ENCODE measurements at places on chromosomes 5 and 9. TPM values are rescaled to one million over a fixed set of nuclear protein-coding genes. Genes with fewer than 3 reads are reported as not detected.
A peak's percentile ranks its signal among the peaks of the same experiment; 100 is the strongest.

TAF11L6 gene
- total RNA-seq: not detected

- no peak for DNase-seq
These were observed 102.0 kb downstream of the PHF2 start for GRCh38 chr9:93678199-93679019.

GRCh38 chr5:142445266-142445665 lies 120.4 kb upstream of the SPRY4 start:
- DNase-seq: no peak

- DNase-seq: no peak
These were observed 25.2 kb downstream of the CETN3 start for GRCh38 chr5:90384389-90384788.

GRCh38 chr9:72982146-72982799 lies 29.4 kb upstream of the ALDH1A1 start:
- DNase-seq: no peak

DNA sequence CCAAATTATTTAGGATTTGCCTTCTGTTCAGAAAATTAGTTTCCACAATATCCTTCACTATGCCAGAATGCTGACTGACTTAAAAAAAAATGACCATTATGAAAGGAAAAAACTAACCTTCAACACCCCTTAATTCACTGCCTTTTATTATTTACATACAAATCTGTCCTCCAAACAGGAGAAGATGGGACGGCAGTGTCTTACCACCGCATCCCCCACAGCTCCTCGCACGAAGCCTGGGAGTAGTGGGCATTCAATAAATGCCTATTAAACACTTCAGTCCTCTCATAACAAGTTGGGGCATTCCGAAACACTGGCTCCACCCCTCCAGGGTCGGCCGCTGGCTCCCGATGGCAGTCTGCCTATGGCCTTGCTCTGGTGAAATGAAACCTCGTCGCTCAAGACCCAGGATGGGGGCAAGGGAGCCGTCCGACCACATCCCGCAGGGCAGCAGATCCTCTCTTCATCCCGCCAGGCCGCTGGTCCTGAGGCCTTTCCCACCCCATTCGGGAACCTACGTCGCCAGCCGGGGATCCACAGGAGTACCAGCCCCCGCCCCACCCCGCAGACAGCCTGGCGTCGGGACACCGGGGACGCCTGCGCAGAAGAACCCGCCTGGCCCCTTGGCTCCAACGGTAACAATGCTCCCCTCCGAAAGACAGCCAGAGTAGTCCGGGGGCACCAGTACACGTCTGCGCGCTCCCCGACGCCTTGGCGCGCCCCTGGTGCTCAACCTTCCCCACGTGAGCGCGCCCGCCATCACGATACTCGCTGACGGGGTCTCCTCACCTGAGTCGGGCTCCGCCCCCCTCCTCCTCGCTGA lies 613 bp downstream of the ZBTB5 start:
- DNase-seq: no peak

GRCh38 chr5:180823346-180823745 lies 20.7 kb upstream of the MGAT1 start:
- DNase-seq: no peak

DNA sequence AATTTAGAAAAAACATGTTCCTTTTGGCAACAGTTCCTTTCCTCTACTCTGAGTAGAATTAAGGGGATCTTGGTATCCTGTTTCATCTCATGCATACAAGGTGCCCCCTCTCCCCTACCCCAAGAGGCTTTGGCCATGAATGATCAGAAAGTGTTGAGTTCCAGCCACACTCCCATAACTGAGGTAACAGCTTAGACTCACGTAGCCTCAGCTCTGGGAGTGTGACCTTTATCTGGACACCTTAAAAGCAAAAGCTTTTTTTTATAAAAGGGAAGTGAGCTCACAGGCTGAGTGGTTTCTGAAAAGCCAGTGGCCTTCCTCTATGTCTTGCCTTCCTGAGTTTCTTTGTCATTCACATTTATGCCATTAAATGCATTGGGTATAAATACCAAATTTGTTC lies 900 bp upstream of the HAVCR2 start:
- DNase-seq: no peak

DNA sequence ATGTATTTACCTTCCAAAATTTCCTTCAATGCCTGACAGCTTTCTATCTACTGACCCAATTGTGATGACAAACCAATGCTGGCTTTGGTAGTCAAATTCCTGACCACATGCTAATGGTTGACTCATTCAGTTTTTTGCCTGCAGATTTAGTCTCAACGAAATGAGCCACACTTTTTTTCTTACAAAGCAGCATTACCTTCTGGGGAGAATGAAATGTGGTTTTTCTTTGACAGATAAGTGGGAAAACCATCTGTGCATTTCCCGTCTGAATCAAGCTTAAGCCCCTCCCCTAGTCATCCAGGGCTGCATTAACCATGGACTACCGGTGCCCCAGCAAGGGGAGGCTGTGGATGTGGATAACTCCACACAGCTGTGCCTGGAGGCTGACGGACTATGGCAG lies 99.6 kb upstream of the TAF11L2 start:
- DNase-seq: peak; percentile 91

GRCh38 chr9:96646081-96646991 lies 8.8 kb downstream of the PRXL2C start:
- peak; percentile 82 for DNase-seq

Data from H4 (cell line).